ENCODE measurements at places on chromosomes 12 and 14.

- no peak for DNase-seq
These were observed 100.5 kb downstream of the VEZT start for GRCh38 chr12:95318071-95318545.

DNA sequence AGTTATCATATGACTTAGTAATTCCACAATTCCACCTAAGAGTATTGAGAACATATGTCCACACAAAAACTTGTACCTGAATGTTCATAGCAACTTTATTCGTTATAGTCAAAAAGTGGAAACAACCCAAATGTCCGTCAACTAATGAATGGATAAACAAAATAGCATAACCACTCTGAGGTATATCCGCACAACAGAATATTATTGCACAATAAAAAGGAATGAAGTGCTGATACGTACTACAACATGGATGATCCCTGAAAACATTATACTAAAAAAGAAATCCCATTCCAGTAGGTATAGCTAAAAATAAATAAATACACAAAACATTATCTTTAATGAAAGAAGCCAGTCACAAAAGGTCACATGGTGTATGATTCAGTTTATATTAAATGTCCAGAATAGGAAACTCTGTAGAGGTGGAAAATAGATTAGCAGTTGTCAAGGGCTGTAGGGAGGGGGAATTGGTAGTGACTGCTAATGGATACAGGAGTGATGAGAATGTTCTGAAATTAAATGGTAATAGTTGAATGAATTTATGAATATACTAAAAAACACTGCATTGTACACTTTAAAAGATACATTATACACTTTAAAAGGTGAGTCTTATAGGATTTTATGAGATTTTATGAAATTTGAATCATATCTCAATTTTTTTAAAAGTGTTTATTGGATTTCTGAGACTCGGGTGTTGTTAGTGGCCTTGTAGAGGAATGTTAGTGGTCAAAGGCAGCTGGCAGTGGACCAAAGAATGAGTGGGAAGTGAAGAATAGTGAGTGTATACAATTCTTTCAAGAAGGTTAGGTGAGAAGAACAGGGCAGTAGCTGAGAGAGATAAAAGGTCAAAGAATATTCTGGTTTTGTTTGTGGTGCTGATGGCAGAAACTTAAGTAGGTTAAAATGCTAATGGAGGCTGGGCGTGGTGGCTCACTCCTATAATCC, 36.3 kb upstream of the BAZ1A start:
- no peak for DNase-seq

DNA sequence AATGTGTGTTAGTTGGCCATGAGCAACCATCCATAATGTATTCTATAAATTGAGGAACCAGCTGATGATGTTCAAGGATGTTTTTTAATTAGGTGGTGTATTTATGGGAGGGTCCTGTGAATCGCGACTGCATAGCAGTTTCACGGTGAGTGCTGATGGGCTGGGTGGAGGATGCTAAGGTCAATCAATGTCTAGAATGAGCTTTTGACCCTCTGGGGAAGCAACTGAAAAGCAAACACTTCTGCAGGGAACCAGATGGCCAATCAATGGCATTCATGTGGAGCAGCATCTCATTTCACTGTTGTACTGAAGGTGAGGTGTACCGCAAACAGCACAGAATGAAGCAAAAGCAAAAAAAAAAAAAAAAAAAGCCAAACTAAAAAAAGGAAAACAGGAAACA, 676.1 kb upstream of the TMEM132C start:
- no peak for DNase-seq

- DNase-seq, result no peak
These were observed 28.9 kb downstream of the RXYLT1 start for GRCh38 chr12:63808631-63809030.

- no peak for DNase-seq
These were observed 4.1 kb upstream of the DAO start for GRCh38 chr12:108875682-108876361.
